Anterior cingulate cortex (tissue), 58 donors: ENCODE measurements at places on chromosomes 1 and 21.

GRCh38 chr1:47647327-47647845 is 209.5 kb downstream of the FOXD2 start:
- DNase-seq, result no peak

DNA sequence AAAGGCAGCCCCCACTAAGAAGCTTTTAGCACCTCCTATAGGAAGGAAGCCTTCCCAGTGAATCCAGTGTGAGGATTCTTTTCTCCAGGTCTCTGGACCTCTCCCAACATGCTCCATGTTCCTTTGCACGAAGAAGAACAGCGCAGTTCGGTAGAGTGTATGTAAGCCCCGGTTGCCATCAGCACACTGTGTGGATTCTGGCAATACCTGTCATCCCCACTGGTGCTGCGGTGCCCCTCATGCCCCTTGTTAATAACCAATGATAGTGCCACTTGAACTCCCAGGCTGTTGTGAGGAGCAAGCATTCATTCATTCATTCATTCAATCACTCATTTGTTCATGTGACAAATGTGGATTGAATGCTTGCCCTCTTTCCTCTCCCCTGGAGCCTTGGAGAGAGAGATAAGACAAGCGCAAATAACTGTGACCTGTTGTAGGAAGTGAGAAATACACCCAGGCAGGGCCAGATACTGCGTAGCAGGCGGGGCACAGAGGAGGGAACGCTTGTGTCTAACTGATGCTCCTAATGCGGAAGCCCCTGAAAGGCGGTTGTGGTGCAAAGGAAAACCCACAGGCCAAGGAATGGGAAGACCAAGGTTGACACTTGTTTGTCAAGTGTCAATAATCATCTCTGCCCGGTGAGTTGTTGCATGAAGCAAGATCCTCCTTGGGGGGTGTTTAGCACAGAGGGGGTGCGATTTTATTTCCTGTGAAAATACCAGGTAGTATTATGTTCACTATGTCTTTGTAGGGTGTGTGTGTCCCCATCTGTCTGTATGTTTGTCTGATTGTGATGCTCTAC is 9.8 kb downstream of the LGR6 start:
- no peak for DNase-seq

DNA sequence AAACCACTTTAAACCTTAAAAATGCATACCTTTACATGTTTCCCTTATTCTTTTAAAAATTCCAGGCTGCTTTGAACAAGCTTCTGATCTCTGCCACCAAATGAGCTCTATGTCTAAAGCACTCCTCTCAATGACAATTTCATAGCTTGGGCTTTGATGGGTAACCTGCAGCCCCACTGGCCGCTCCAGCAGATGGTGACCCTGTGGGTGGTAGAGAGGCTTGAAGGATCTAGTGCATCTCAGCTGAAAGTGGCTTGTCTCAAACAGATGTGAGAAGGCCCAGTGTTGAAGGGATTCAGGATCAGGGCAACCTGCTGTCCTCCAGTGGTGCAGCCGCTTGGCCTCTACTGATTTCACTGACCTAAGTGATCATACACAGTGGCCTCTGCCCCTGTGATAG is 84.7 kb upstream of the IRF2BP2 start:
- DNase-seq, result no peak

- no peak for DNase-seq
These were observed 8.4 kb downstream of the PPP2R5A start for GRCh38 chr1:212293579-212293978.

GRCh38 chr1:153539395-153540093 is 1.2 kb downstream of the S100A5 start:
- no peak for DNase-seq

DNA sequence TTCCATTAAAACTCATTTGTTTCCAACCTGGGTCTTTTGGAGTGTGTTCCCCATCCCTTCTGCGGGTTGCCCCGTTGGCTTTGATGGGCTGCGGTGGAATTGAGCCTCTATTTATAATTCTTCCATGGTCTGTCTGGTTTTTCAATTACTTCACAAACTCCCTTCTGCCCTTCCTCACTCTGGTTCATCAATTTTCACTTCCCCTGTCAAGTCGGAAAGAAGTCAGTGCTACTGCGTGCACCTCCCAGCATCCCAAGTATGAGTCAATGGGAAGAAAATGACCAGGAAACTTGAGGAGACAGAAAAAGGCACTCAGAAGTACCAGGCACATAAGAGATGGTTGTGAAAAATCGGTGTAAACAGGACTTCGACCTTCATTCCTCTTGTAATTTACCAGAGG is 126.2 kb downstream of the KAZN start:
- DNase-seq, result no peak

DNA sequence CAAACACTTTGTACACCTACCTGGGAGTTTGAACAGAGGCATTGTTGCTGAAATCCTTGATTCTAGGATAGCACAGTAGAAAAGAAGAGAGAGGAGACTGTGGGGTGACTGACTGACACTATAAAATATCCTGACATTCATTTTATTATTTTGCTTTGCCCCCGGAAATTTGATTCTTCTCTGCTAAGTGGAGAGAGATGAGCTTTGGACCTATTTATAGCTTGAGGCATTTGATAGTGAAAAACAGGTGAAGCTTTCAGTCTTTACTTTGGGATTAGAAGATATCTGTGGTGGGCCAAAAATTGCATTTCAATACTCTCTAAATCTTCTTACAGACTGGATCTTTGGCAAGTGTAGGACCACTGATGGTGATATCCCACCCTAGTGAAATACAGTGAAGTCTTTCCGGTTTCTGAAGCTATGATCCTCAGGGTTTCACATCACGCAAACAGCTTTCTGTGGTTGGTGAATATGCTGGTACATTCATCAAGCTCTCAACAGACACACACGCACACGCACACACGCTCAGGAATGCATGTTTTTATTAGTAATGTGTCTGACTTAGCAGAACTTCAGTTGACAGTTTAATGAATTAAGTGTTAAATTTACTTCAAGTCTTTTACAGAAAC is at the start of gene AMPD1:
TSS of gene AMPD1 (minus strand) at position 117 of the 629 bp plus-strand sequence. CDS start at position 42, 75 bp downstream.
- no peak for DNase-seq

GRCh38 chr1:161773791-161774190 is 7.7 kb downstream of the ATF6 start:
- no peak for DNase-seq
